Aorta (tissue), 5 donors: ENCODE measurements at places on chromosomes 12 and 14.

- DNase-seq, result no peak
These were observed 213.9 kb downstream of the SLC15A4 start for GRCh38 chr12:128609861-128610260.

DNA sequence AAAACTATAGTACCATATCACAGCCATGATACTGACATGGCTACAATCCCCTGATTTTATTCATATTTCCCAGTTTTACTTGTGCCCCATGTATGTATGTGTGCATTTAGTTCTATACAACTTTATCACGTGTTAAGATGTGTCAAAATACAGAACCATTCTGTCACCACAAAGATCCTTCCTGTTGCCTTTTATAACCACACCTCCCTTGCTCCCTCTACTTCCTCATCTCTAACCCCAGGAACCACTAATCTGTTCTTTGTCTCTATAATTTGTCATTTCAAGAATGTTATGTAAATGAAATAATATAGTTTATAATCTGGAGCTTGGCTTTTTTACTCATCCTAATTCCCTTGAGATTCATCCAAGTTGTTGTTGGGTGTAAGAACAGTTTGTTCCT lies 358.4 kb downstream of the DPF3 start:
- DNase-seq, result no peak

DNA sequence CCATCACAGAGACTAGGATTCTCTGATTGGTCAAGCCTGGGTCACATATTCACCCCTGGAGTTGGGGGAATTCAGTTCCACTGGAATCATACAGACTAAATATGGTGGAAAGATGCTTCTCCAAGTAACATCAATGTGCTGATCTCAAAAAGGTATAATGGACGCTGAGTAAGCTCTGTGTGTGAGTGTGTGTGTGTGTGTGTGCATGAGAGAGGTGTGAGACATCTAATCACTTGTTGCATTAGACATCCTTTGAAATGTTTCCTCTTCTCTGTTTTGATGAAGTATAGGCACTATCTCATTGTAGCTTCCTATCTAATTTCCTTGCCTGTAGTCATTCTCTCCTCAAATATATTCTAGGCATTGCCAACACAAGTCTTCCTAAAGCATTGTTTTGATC lies 5.0 kb upstream of the RAB3IP start:
- no peak for DNase-seq

GRCh38 chr12:53974084-53975063 lies at the start of gene HOTAIR:
TSS of gene HOTAIR (minus strand) at chr12:53974954.
- DNase-seq, result no peak

GRCh38 chr14:71651228-71651627 lies 281.0 kb upstream of the RGS6 start:
- no peak for DNase-seq

- peak; percentile 38 for DNase-seq
These were observed 3.8 kb upstream of the ITGB7 start for GRCh38 chr12:53210843-53211242.

DNA sequence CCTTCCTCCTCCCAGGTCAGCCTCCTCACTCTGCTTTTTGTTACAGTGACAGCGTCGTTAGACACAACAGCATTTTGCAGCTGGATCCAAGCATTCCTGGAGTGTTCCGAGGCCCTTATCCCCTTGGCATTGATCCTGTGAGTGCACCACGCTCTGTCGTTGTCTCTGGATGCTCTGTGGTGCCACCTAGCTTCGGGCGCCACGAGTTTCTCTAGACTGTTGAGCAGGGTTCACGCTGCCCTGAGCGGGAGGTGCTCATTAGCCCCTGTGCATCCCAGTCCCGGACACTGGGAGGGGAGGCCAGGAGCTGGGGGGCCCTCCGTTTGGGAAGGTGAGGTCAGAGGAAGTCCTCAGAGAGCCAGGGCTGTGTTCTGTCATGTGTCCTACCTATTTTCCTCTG lies 17.3 kb upstream of the DNAH10 start:
- no peak for DNase-seq

GRCh38 chr12:46453428-46453827 lies 80.9 kb upstream of the SLC38A2 start:
- DNase-seq, result no peak

- no peak for DNase-seq
These were observed 159.4 kb downstream of the NELL2 start for GRCh38 chr12:44716711-44717110.

GRCh38 chr12:92073094-92073493 lies 72.6 kb downstream of the BTG1 start:
- DNase-seq, result no peak

GRCh38 chr12:9331218-9331626 lies 123.0 kb upstream of the PZP start:
- DNase-seq, result peak; percentile 84

GRCh38 chr14:65033181-65033580 lies 46.5 kb downstream of the FNTB start:
- DNase-seq, result no peak

DNA sequence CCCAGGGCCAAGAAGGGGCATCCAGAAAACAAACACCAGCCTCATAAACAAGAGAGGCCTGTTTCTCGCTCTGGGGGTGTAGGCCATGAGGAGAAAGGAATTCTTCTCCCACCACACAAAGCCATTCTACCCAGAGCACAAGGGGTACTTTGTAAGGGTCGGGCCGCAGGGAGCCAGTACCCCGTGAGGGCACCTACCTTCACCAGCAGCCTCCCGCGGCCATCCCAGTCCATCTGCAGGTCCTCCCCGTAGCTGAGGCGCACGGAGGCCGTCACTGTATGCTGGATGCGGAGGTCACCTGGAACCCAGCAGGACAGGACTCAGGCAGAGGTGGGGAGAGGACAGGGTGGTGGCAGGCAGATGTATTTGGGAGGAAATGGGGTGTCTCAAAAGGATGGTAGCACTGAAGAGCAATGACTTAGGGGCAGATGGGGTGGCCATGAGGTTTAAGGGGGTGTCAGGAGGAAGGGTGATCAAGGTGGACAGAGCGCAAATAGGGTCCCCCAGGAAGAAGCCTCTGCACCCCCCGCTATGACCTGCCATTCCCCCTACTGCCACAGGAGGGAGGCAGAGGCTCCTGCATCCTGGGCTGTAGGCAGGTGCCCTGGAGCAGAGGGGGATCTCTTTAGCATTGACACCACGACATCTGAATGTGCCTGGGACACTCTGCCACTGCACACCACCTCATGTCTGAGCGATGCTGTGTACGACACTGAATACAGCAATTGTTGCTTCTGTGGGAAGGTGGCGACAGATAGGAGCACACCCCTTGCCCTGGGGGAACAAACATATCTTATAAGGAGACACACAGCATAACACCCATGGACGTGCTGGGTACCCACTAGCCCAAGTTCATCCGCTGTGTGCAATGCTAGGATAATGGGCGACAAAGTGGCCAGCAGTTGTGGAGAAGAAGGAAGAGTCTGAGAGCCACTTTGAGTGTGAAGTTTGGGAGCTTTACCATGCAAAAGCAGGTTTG lies 61.4 kb downstream of the VWF start:
- DNase-seq, result peak; percentile 66

DNA sequence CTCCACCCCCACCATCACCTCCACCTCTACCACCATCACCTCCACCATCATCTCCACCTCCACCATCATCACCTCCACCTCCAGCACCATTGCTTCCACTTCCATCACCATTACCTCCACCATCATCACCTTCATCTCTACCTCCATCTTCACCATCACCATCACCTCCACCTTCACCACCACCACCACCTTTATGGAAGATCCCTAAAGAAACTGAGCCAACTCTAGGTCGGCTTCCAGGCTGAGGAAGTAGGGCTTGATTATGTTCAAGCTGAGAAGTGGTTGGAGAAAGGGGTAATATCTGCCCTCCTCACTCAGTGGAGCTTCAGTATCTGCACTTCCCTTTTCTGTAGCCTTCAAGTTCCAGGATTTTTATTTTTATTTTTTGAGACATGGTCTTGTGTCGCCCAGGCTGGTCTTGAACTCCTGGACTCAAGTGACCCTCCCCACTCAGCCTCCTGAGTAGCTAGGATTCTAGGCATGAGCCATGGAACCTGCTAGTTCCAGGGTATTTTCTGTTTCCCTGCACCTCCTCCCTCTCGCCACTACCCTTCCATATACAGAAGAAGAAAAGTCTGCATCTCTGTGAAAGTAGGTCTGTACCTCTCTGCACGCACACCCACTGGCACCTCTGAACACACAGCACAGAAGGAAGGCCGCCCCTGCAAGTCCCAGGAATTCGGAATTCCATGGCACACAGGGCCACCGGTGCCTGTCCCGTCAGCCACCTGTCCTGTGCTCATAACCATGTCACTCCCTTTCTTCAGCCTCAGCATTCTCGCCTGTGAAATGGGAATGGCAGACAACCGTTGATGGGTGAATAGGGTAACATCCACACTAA lies 5.9 kb downstream of the ZBTB42 start:
- no peak for DNase-seq

DNA sequence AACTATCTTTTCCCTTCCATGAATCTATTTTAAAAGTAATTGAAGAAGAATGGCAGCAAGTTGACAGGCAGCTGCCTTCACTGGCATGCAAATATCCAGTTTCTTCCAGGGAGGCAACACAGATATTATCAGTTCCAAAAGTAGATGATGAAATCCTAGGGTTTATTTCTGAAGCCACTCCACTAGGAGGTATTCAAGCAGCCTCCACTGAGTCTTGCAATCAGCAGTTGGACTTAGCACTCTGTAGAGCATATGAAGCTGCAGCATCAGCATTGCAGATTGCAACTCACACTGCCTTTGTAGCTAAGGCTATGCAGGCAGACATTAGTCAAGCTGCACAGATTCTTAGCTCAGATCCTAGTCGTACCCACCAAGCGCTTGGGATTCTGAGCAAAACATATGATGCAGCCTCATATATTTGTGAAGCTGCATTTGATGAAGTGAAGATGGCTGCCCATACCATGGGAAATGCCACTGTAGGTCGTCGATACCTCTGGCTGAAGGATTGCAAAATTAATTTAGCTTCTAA lies 18.4 kb downstream of the TMPO start:
- DNase-seq, result no peak

DNA sequence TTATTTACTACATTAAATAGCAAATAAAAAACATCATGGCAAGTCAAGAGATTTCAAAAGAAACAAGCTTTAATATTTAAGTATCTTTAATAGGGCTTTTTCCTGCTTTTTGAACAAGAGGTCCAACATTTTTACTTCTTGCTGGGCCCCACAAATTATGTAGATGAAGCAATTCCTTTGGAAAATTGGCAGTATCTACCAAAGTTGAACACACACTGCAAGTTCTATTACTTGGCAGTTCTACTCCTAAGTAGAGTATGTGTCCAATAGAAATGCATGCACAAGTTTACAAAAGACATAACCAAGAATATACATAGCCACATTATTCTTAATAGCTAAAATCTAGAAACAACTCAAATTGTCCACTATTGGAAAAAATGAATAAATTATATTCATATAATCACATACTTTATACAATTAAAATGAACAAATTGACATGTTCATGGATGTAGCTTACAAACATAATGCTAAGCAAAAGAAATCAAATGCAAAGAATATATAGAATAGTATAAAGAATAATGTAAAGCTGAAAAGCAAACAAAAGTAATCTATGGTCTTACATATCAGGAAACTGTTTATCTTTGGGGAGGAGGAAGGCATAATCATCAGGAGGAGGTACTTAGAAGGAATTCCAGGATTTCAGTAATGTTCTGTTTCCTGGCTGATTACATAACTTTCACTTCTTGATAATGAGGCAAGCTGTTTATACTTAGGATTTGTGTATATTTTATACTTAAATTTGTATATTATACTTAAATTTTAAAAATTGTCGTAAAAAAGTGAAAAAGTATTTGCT lies 6.5 kb upstream of the TMBIM4 start:
- no peak for DNase-seq

DNA sequence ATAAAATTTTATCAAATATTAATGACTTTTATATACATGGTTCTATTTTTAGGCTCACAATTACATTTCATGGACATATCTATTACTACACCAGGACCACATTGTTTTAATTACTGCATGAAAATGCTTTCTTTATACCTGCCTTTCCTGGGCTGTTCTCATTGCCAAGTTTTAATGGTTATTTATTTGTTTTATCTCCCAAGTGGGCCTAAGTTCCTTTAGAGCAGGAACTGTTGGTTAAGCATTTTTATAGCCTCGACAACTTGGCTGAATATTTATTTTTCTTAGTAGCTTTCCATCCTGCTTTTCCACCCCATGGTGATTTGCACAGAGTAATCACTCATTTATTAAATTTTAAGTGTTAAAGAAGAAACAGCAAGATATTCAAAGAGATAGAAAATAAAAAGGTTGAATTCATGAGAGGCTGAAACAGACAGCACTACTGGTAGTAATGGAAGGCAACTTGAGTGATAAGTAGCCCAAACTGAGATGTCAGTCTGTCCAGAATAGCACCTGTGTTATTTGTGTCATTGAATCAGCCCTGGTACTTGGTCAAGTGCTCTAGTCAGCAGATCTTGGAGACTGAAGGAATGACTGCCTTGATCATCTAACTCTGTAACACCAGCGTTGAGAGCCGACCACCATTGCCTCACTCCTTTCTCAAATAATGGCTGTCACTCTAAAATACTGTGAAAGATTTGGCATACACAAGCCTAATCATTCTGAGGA lies 119.1 kb upstream of the EGLN3 start:
- no peak for DNase-seq

DNA sequence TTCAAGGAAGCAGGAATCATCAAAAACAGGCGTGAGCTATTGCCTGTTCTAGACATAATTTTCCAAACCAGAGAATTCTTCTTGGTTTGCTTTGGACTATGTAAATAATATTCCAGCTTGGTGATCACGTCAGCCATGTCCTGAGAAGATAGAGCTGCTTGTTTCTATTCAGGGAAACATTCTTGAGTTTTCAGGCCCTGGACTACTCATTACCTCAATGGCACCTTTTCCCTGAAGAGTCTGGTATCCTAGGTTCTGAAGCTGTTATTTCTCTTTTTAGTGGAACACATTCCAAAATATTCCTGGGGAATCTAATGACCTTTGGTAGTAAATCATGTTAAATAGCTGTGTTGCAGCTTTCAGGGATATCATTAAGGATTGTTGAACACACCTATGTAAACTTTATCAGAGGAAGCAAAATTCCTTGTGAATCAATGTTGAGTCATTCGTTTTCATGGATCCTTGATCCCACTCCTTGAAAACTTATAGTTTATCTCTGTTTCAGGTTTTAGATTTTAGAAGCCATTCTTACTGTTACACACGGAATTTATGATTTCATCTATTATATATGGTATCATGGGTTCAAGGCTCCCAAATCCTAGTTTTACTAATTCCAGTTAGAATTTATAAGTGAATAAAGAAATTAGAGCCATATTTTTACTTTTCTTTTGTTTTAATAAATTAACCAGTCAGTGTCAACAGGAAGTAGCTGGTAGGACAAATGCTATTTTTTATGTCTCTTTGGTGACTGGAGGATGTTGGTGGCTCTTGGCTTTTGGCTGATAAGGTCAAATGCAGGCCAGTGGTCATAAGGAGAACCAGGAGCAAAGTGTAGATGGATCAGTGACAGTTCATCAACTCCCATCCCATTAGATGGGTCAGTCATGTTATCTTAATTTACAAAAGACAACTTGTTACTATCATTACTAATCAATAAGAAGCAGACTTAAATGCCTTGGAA lies 380.1 kb downstream of the ZFP36L1 start:
- DNase-seq, result no peak

GRCh38 chr12:74818412-74818811 lies 280.8 kb downstream of the ATXN7L3B start:
- DNase-seq, result no peak
